ENCODE measurements at places on chromosomes 1 and 21.

DNA sequence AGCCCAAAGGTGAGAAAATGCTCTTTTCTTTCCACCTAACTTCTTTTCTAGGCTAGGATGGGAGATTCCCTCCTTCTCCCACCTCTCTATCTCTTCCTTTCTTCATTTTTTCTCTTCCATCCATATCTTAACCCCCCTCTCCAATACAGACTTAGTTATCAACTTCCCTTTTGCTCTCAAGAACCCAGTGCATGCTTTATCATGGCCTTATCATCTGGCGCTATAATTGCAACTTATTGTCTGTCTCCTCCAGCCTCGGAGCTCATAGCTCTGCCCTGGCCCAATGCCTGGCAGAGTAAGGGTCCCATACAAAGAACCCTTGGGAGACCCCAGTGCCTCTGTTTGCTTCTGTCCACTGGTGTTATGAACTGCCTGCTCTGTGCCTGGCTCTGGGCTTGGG, 71.0 kb upstream of the NFASC start:
- no peak for DNase-seq

DNA sequence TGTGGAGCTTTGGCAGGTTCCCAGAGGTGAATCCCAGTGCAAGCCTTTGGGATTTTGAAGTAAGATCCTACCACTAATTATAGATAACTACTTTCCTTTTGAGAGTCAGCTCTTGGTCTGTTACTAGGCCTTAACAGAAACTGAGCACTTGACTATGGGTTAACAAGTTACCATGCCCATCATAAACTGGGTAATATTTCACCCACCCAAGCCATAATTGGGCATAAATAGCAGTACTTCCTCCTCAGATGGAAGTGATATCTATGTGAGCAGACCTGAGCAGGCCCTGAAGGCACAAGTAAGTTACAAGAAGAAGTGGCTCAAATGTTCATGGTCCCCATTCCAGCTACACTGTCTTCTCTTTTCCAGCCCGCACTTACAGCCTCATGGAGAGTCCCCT, 475.9 kb downstream of the LRRIQ3 start:
- no peak for DNase-seq

DNA sequence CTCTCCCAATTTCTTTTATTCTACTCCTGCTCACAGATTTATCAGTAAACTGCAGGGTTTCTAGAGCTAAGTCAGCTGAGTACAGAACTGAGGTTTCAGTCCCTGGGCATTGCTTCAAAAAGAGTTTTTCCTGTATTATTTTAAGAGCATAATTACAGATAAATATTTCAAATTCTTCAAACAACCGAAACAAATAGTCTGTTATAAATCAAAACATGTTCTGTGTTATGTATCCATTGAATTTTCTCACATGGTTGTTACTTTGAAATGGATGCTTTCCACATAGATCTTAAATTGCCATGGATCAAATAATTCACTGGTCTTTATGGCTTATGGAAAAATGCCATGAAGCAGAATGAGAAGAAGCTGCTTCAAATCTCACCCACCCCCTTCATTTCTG, 64.5 kb downstream of the LRRC8C start:
- no peak for DNase-seq

DNA sequence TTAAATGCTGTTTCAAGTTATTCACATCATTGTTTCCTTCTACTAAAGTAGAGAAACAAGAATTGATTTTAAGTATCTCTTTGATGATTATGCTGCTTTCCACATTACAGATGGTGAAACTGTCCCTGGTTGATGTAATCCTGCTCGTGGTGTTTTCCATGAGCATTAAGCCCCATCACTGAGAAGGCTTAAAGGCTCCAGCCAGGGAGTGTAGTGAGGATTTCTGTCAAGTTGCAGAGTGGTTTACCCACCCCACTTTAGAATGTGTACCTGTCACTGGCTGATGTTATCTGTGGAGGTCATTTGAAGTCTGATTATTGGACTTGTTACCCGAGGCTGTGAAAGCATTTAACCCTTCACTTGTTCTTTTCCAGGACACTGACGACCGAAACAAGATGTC, 12.9 kb downstream of the CERS2 start:
- DNase-seq = no peak

GRCh38 chr1:17356387-17357026, 15.5 kb upstream of the PADI6 start:
- DNase-seq = no peak

DNA sequence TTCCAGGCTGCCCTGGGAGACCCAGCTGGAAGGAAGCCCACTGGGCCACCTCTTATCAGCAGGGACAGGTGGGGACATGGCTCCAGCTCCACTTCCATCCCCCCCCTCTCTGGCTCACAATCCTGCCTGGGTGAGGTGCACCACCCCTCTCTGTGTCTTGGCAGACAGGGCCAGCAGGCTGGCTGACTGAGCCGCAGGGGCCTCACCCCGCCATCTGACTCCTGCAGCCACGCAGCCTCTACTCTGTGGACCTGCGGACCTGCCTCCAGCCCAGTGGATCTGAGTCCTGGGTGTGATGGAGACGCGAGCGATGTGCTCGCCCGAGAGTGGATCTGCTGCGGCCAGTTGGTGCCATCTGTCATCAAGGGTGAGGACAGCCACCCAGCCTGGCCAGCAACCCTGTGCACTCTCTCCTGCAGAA, 30.1 kb downstream of the RCC2 start:
- DNase-seq = no peak

DNA sequence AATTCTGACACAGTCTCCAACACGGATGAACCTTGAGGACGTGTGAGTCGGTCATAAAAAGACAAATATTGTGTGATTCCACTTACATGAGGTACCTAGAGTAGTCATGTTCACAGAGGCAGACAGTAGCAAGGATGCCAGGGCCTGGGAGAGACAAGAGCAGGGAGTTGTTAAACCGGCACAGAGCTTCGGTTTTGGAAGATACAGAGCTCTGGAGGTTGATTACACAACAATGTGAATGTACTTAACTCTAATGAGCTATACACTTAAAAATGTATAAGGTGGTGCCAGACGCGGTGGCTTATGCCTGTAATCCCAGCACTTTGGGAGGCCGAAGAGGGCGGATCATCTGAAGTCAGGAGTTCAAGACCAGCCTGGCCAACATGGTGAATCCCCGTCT, 37.8 kb upstream of the NEK2 start:
- DNase-seq = no peak

DNA sequence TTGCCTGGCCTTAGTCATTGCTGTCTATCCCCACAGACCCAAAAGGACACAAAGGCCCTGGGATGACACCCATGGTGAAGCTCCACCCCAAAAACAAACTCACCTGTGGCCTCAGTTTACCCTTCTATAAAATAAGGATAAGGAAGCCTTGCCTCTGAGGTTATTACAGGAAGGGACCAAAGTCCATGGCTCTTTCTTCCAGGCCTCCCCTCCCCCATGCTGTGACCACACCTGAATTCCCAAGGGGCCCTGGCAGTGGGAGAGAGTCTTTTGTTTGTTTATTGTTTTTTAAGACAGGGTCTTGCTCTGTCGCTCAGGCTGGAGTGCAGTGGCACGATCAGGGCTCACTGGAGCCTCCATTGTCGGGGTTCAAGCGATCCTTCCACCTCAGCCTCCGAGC, 10.5 kb upstream of the TNFRSF25 start:
- DNase-seq = no peak

DNA sequence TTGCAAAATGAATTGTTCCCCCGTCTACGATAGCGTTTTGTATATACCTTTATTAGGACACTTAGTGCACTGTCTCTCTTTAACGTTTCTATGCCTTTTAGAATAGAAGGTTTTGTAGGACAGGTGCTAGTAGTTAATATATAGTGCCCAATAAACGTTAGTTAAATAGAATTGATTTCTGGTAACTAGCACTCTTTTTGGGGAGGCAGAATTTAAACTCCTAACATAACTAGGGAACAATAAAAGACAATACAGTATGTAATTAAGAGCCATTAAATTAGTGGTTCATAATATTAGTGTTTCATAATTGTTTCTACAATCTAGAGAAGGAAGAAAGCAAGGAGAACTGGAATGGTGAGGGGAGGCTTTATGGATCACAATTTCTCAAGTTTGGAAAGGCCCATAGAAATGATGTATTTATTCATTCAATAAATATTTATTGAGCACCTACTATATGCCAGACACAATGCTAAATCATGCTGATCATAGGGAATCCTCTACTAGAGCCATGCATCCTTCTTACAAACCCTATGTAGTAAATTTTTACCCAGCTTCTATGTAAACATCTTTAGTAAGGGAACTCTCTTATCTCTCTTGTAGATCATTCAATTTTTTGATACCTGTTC, 742 bp downstream of the POLR3GL start:
- no peak for DNase-seq

- no peak for DNase-seq
These were observed 20.0 kb upstream of the FCER1A start for GRCh38 chr1:159282118-159282517.

- no peak for DNase-seq
These were observed 76.1 kb upstream of the ZNF326 start for GRCh38 chr1:89918794-89919155.
